ENCODE measurements at places on chromosomes 11 and 22.

- no peak for DNase-seq
Observed at GRCh38 chr22:17872471-17872870, 98.2 kb upstream of the BID start.

DNA sequence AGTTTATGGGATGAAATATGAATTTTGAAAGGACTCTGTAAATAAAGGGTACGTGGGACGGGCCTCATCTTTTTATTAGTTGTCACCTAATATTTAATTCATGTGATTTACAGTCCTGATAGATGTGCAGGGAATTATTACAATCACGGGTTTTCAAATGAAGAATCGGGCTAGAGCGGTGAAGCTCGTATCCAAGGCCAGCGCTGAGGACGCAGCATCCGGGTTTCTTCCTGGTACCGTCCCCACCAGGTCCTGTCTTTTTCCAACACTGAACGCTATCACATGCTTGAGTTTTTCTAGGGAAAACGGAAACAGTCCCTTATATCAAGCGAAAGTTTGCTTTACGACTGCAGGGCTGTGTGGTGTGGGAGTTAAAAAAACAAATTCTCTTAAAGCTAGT, 787 bp downstream of the SMDT1 start:
- DNase-seq = peak; percentile 34

GRCh38 chr11:68317147-68317785, 4.9 kb downstream of the LRP5 start:
- no peak for DNase-seq

DNA sequence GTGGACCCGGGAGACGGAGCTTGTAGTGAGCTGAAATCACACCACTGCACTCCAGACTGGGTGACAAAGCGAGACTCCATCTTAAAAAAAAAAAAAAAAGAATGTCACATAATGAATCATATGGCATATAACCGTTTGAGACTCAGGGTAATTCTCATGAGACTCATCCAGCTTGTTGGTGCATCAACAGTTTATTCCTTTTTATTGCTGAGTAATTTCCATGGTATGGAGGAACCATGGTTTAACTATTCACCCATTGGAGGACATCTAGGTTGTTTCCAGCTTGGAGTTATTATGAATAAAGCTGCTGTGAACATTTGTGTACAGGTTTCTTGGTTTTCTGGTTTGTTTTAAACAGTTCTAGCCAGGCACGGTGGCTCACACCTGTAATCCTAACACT, 25.3 kb downstream of the PPARA start:
- DNase-seq = no peak

- DNase-seq = peak; percentile 96
Observed at GRCh38 chr11:62709247-62710000, 1.9 kb downstream of the GNG3 start.

GRCh38 chr22:34294476-34294875, 374.2 kb upstream of the LARGE1 start:
- DNase-seq = no peak

DNA sequence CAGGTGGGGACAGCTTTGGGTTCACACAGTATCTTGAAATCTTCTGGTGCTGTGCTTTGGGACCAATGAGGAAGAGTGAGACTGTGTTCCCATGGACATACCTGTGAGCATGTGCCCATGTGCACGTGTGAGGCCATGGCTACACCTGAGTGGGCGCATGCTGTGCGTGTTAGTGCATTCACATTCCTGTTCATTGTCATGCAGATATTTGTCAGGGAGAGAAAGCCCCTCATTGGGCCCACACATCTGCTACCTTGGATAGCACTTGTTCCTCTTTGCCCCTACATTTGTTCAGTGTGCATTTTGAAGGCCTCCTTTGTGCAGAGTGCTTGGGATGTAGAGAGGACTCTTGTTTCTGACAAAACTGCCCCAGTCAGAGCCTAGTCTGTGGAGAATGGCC, 154.3 kb upstream of the E2F8 start:
- no peak for DNase-seq

- DNase-seq = no peak
Observed at GRCh38 chr11:68214173-68215086, 1.3 kb upstream of the KMT5B start.

- DNase-seq = no peak
Observed at GRCh38 chr22:32708830-32709229, 92.7 kb upstream of the TIMP3 start.

GRCh38 chr11:109490953-109491635, 69.1 kb downstream of the C11orf87 start:
- no peak for DNase-seq
